AG04449 (cell line): ENCODE measurements at places on chromosomes 3 and 15.

- DNase-seq: no peak
Observed at GRCh38 chr3:4950948-4951347, 28.3 kb upstream of the BHLHE40 start.

- DNase-seq: no peak
Observed at GRCh38 chr3:30112411-30112810, 494.0 kb upstream of the TGFBR2 start.

- no peak for DNase-seq
Observed at GRCh38 chr15:22258009-22258397, 177.7 kb downstream of the OR4M2 start.

GRCh38 chr3:123285066-123285465, 83.3 kb downstream of the SEC22A start:
- no peak for DNase-seq

DNA sequence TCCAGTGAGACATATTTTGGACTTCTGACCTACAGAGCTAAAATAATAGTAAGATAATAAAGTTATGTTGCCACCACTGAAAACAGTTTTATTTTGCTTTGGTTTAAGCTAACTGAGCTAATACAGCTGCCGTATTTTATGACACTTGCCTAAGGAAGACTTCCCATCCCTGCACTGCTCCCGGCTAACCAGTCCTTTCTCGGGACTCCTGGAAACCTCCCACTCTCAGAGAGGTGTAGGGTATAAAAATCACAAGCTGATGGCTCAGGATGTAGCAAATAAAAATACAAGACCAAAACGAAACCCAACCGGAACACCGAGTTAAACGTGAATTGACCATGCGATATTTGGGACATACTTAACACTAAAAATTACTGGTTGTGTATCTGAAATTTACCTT, 448 bp upstream of the KBTBD12 start:
- no peak for DNase-seq
